ENCODE measurements at places on chromosomes 3 and 15.

DNA sequence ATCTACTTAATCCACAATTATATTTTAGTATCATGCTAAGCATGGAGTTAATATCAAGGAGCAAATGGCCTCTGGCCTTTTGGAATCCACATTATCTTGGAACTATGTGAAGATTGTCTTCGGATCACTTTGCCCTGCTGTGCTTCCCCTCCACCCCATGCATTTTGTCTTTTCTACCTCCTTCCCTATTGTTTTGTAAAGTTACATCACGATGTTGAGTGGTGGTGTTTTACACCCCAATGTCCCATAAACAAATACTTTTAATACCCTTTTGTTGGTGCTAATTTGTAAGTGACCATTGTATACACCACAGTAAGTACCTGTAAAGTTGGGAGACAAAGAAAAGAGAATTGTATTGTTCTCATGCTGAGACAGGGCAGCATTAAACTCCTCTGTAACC, 258.4 kb upstream of the ZNF717 start:
- DNase-seq, result no peak

- no peak for DNase-seq
Observed at GRCh38 chr15:66740802-66741201, 38.8 kb downstream of the SMAD6 start.

GRCh38 chr3:160987982-160988964, 116.9 kb downstream of the B3GALNT1 start:
- no peak for DNase-seq

- DNase-seq, result no peak
Observed at GRCh38 chr3:18937574-18937973, 210.7 kb upstream of the KCNH8 start.

DNA sequence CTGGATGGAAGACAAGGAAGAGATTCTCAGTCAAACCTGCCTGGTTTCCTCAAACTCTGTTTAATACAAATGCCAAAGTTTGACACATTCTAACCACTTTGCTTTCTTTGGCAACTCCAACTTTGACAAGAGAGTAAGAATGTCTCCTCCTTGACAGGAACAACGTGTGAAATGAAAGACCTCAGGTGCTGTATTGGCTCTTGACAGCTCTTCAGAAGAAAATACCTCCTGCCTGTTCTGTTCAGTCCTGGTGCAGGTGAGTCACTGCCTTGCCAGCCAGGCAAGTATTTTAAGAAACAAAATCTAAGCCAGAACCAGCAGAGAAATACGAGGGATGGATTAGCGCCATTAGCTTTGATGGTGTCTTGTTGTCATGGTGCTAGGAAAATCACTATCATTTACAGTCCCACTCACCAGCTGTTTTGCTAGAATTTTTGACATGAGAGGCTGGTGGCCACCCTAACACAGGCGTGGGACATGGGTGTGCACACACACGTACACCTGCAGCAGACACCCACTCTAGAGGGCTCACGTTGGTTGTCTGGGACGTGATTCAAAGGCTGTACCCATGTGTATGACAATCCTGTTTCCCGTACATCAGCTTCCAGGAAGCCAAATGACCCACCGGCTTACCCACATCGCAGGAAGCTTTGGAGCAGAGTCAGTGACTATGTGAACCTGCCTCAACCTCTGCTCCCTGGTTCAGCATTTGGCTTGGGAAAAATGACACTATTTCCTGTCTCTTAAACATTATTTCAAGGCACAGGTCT, 60.4 kb downstream of the CCNL1 start:
- no peak for DNase-seq

DNA sequence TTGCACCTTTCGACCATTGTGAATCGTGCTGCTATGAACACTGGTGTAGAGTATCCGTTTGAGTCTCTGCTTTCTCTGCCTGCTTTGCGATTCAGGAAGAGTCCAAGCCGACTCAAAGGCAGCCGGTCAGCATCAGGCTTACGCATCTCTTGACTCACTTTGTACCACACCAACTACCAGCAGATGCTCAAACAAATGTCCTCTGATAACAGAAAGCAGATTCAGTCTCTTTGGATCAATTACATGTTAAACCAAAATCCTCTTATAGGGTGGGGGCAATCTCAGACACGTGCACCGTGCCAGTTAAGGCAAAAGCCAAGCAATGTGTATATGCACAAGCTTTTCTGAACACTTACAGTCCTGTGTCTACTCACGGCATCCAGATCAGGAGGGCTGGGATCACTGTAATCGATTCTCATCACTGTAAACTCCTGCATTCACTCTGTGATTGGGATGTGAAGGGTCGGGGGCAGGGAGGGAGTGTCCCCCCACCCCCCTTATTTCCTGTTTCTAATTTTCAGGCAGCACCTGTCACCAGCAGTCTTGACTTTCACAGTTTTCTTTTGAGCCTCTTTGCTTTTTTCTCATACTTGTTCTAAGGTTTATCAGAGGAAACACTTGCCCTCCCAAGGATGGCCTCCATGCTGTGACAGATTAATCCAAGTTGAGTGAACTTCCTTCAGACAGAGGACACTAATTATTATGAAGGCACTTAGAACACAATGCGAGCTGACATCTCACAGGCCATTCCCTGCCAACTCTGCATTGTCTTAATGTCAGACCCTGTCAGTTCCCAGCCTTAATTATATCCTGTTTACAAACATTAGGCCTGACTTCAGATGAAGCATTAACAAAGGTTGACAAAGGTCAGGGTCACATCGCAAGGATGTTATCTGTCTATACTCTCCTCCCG, 153.5 kb downstream of the MECOM start:
- DNase-seq, result no peak

- no peak for DNase-seq
Observed at GRCh38 chr3:127606981-127607595, 8.9 kb downstream of the MCM2 start.

- DNase-seq, result no peak
Observed at GRCh38 chr15:58980351-58980939, 7.0 kb upstream of the RNF111 start.

DNA sequence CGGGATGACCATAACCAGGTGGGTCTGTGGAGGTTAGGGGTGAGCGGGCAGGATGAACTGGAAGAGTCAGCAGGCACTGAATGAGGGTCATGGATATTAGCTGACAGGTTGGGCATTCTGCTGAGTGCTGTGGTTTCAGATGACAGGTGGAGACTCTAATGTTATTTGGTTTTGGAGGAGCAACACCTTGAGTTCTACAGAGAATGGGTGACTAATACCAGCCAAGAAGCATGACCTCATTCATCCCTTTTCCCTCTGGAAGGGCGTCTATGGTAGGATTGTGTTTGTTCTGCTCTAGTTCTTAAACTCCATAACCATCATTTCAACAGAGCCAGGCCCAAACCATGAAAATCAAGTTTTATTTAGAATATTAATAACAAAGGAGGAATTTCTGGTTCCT, 550.7 kb upstream of the LMCD1 start:
- no peak for DNase-seq

DNA sequence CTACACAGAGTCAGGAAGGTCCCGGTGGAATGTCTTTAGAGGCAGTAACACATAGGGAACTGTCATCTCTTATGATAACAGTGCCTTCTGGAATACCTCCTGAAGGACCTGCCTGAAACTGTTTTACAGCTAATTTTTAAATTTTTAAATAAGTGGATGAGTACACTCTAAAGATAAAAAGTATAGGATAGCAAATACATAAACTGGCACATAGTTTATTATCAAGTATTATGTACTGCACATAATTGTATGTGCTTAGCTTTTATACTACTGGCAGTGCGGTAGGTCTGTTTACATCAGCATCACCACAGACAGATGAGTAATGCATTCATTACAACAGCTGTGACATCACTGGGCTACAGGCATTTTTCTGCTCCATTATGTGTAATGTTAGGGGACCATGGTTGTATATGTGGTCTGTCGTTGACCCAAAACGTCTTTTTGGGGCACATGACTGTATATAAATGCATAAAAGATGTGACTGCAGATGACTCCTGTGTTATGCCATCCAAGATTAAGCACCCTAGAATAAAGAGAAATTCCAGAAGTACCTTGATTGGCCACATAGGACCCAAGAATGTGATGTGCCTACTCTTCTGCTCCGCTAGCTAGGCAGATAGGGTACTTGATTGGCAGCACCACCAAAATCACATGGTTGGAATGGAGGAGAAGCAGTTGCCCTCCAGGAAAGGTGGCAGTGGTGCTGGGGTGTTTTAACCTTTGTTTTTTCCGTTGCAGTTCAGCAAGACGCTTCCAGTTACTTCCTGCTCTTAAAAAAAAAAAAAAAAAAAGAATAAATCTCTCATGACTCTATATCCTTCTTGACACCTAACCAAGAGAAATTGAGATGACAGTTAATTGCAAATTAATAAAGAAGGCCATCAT, 3.3 kb downstream of the VPS8 start:
- peak; percentile 6 for DNase-seq

GRCh38 chr3:108031895-108032294, 58.9 kb downstream of the CD47 start:
- no peak for DNase-seq

- DNase-seq, result no peak
Observed at GRCh38 chr3:38597502-38598060, 51.9 kb downstream of the SCN5A start.

DNA sequence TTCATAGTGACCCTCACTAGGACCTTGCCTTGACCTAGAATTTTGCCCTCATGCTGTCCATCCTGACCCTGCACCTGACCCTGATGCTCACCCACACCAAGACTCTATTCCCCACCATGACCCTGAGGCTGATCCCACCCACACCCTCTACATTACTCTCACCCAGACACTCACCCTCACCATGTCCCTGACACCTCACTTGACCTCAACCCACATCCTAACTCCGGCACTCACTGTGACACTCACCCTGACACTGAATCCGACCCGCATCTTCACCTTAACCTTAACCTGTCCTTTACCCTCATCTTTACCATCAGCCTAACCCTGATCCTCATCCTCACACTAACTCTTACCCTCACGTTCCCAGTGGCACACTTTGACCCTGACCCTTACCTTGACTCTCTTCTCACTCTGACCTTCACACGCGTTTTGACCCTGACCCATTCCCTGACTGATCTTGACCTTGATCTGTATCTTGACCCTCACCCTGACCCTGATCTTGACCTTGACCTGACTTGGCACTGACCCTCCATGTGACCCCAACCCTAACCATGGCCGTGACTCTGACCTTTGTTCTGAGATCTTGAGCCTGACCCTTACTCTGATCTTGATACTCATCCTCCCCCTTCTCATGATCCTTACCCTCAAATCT, 22.2 kb upstream of the SLC25A26 start:
- no peak for DNase-seq

DNA sequence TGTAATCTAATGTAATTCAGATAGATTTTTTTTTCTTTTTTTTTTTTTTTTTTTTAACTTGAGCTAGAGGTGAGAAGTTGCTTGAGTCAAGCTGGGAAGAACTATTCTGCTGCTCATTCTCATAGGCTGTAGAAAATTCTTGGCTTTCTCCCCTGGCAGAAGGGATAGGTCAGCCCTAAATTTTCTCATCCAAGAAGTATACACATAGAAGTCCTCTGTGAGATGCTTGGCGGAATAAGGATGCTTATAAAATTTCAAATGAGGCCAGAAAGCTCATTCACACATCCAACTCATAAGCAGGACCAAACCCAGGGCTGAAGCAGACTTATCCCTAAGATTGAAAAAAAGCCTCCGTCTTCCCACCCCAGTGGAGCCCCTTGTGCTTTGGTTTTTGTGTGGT, 572.5 kb downstream of the SQOR start:
- DNase-seq, result no peak

GRCh38 chr3:167051421-167051820, 328.7 kb downstream of the ZBBX start:
- DNase-seq, result no peak

DNA sequence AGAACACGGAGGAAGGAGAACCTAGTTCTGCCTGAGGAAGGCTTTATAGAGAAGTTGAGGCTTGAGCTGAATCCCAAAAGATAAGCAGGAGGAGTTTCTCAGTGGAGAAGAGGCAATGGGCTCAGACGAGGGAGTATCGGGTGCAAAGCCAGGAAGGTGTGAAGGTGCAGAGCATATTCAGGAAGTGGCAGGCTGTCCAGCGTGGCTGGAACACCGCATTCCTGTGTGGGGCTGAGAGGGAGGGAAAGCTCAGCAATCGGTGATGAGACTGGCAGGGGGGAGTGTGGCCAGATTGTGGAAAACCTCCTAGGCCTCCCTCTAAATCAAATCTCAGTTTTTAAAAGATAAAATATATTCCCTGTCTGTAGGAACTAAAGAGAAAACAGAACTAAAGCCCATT, 63.0 kb downstream of the ARHGAP31 start:
- no peak for DNase-seq

DNA sequence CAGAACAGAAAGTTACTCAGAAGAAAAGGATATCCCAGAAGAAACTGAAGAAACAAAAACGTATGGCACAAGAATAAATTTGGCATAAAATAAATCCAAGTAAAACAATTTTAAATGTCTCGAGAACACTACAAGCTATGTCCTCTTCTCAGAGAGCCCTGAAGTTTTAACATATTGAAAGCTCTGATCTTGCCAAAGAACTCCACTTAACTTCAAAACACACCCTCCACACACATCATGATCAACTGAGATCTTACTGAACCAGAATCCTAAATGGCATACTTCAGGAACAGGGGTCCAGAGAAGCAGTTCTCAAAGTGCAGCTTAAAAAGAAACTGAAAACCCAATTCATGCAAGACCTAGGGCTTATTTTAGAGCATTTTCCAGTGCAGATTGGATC, 194.3 kb downstream of the MAGI1 start:
- DNase-seq, result no peak

GRCh38 chr3:153855772-153856171, 265.4 kb upstream of the ARHGEF26 start:
- no peak for DNase-seq

- no peak for DNase-seq
Observed at GRCh38 chr3:31321620-31322019, 211.1 kb upstream of the STT3B start.

DNA sequence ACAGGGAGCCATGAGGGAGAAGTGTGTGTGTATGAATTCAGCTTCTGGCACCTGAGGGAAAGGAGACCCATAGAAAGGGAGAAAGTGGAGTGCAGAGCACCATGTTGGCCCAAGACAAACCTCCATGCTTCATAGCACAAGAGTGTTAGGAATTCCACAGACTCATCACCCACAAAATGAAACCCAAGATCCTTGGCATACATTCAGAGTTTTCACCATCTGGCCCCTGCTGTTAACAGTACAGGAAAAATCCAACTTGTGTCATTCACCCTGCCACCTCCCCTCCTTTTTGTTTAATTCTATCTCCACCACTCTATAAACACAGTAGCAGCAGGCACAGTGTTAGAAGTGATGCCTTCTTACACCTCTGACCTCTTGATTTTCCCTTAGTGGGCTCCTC, 60.0 kb upstream of the MNS1 start:
- no peak for DNase-seq

DNA sequence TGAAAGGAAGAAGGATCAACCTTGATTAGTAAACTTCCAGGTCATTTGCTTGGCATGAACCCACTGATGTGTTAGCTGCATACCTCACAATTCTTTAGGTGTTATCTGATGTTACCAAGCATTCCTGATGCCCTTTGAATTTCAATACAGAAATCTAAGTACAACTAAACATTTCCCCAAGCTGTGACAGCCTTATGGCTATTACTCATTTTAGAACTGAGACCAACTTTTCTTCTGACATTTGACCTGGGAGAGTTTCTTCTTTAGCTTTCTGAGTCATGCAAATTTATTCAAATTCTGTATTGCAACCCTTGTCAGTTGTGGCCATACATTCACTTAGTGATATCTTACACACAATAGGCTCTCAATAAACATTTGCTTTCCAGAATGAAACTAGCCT, 124.3 kb downstream of the TIGIT start:
- no peak for DNase-seq

- no peak for DNase-seq
Observed at GRCh38 chr15:85977586-85977985, 102.1 kb upstream of the AGBL1 start.

GRCh38 chr15:39628144-39628508, 47.2 kb downstream of the THBS1 start:
- no peak for DNase-seq

Data from naive thymus-derived CD8-positive, alpha-beta T cell (primary cell).